Bladder microvascular endothelial cell (primary cell): ENCODE measurements at places on chromosomes 7 and 10. TPM values are rescaled to one million over a fixed set of nuclear protein-coding genes. Genes with fewer than 3 reads are reported as not detected.

Gene MSMB
- not detected in 2 replicates for total RNA-seq

Gene NEUROG3
- not detected in 2 replicates for total RNA-seq

Gene ZNF853
- total RNA-seq: 0.16 and 1.9 TPM in 2 replicates

Gene CFAP58
- total RNA-seq: 0.65 and 0.69 TPM in 2 replicates

Gene OR6V1
- not detected in 2 replicates for total RNA-seq

Gene TCF7L2
- total RNA-seq: 0.97 and 4.0 TPM in 2 replicates

Gene PAX4
- total RNA-seq: not detected in 2 replicates

Gene NEBL
- total RNA-seq: 2.1 and 4.7 TPM in 2 replicates

Gene KCNMA1
- under 0.01 and 0.63 TPM in 2 replicates for total RNA-seq

Gene DLX6
- total RNA-seq: not detected in 2 replicates

Gene C10orf90
- not detected in 2 replicates for total RNA-seq

Gene NEURL1
- total RNA-seq: under 0.01 and 0.06 TPM in 2 replicates

Gene LRMDA
- 8.7 and 13.5 TPM in 2 replicates for total RNA-seq

Gene TAC1
- total RNA-seq: not detected in 2 replicates

Gene CFAP70
- total RNA-seq: 0.16 and 0.25 TPM in 2 replicates

Gene TLX1
- total RNA-seq: not detected in 2 replicates

Gene EGR2
- total RNA-seq: under 0.01 and 0.25 TPM in 2 replicates

Gene EMX2
- not detected in 2 replicates for total RNA-seq

Gene LIPJ
- under 0.01 TPM in 1 of 2 replicates, not detected in the other for total RNA-seq

Gene GDF2
- total RNA-seq: not detected in 2 replicates

Gene CYP26C1
- total RNA-seq: 1.1 and 2.1 TPM in 2 replicates

Gene TUBAL3
- total RNA-seq: under 0.01 and 0.25 TPM in 2 replicates

Gene PRSS37
- not detected in 2 replicates for total RNA-seq

Gene ZEB1
- total RNA-seq: 94.4 and 256 TPM in 2 replicates

Gene PURB
- total RNA-seq: 12.1 and 24.1 TPM in 2 replicates

Gene PPP1R3A
- total RNA-seq: not detected in 2 replicates

Gene SYT15B
- total RNA-seq: 0.06 TPM in 1 of 2 replicates, not detected in the other

Gene CYP3A5
- not detected in 2 replicates for total RNA-seq

Gene SUGCT
- total RNA-seq: 1.1 and 1.4 TPM in 2 replicates

Gene CUX1
- total RNA-seq: 13.0 and 47.5 TPM in 2 replicates

Gene SCIN
- 0.13 and 0.49 TPM in 2 replicates for total RNA-seq

Gene CFTR
- not detected in 2 replicates for total RNA-seq

Gene ADAM12
- 0.16 and 0.63 TPM in 2 replicates for total RNA-seq

Gene ADAP1
- 1.1 and 4.3 TPM in 2 replicates for total RNA-seq

Gene ITGA8
- 0.16 and 0.25 TPM in 2 replicates for total RNA-seq

Gene DPCD
- 25.3 and 28.7 TPM in 2 replicates for total RNA-seq

Gene MPP7
- total RNA-seq: 0.32 and 10.6 TPM in 2 replicates

Gene AKR1D1
- not detected in 2 replicates for total RNA-seq

Gene OR2A2
- total RNA-seq: not detected in 2 replicates

Gene MYPN
- total RNA-seq: under 0.01 and 0.16 TPM in 2 replicates

Gene HPSE2
- total RNA-seq: not detected in 2 replicates

Gene LRRD1
- under 0.01 TPM in 2 replicates for total RNA-seq

Gene PIP
- total RNA-seq: not detected in 2 replicates

Gene NAT16
- total RNA-seq: not detected in 2 replicates

Gene HOXA4
- total RNA-seq: 0.16 and 0.57 TPM in 2 replicates
